ENCODE measurements at places on chromosomes 13 and 19.

DNA sequence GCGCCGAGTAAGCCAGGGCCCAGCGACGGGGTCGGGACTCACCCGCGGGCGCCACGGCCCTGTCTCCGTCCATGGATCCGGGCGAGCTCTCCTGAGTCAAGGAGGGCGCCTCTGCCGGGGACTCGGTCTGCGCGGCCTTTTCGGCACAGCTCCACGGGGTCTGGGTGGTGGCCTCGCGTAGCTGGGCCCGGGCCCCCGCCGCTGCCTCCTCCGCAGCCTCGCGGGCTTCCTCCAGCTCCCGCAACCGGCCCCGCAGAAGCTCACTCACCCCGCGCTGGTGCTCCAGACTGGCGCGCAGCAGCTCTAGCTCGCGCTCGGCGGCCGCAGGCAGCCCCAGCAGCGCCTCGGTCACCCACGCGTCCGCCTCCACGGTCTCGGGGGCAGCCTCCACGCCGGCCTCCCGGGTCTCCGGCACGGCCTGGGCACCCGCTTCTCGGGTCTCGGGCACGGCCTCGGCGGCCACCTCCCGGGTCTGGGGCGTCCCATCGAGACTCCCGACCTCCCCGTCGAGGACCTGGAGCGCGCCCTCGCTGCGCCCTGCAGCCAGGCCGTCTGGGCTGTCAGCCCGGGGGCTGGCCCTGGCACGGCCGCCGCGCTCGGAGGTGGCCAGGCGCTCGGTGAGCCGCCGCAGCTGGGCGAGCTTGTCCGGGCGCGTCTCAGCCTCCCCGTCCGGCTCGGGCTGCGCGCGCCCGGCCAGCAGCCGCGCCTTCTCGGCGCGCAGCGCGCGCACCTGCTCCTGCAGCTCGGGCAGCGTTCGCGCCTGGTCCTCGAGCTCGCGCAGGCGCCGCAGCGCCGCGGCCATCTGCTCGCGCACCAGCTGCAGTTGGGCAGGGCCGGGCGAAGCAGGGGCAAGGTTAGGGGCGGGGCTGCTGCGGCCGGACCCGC is 8.4 kb downstream of the KANK3 start:
- DNase-seq: no peak

GRCh38 chr19:8086849-8087248 is 34.3 kb downstream of the CCL25 start:
- no peak for DNase-seq

DNA sequence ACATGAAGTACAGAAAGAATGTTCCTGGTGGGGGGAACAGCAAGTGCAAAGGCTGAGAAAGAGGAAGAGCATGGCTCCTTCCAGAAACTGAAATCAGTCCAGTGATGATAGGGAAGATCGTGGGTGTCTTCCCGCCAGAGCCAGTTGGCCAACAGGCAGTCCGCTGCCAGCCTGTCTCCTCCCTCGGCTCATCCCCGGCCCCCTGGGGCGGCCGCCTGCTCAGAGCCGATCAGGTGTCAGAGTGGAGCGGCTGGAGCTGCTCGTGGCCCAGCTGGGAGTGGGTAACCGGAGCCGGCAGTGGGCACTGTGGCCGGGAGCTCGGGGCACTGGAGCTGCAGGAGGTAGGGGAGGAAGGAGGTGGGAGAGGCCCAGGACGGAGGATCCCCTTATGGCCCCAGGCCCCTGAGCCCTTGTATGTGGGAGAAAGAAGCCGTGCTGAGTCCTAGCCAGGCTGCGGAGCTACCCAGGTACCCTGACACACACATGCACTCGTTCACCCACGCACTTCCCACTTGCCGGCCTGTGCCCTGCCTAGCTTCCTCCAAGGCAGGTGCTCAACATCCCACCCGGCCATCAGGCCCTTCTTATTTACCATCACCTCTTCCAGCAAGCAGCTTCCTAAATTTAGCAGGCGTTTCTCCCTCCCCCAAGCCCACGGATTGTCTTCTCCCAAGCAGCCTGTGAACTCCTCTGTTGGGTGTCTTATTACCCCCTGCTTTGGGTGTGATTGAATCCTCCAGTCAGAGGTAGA is 1.7 kb downstream of the ANKRD24 start:
- no peak for DNase-seq

DNA sequence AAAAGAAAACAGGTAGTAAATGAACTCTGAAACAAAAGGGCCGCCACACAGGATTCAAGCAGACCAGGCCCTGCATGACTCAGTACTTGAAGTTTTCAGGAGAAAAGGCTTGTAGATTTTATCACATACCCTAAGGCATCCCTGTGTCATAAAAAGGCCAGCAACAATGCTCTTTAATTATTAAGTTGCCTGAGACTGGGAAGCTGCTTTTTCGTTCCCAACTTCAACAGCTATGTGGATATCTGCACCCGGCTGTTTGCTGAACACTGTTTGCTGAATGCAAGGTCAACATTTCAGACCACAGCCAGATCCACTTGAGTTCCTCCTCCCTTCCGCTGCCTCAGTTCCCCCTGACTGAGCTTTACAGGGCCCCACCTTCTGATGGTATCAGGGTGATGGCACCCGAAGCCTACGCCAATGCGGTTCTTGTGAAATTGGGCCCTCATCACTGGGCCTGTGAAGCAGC is 6.1 kb upstream of the ECH1 start:
- no peak for DNase-seq

GRCh38 chr13:32080328-32080744 is 48.8 kb downstream of the FRY start:
- no peak for DNase-seq

DNA sequence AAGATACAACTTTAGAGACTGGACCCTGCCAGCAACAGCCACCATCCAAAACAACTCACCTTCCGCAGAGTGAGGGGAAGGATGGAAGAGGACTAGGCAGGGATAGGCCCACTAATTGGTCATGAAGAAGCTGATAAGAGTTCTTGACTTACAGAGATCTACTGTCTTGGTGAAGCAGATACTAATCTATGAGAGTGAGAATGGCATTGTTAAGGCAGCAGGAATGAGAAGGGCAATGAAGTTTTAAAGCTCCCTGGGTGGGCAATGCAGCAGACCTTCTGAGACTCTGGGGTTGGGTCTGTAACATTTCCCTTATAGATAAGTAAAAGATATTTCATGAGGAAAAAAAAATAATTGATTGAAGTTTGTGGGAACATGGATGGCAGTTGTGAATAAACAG is 63.7 kb downstream of the KLF12 start:
- DNase-seq: no peak

GRCh38 chr13:106567474-106568298 is at the start of gene ARGLU1:
Gene ARGLU1 (minus strand): TSS chr13:106568137. CDS start chr13:106567919, 218 bp downstream.
- peak; percentile 90 for DNase-seq

- no peak for DNase-seq
Measured at GRCh38 chr13:111909501-111909900, 157.4 kb upstream of the SOX1 start.
